ENCODE measurements at places on chromosomes 12 and 14.

DNA sequence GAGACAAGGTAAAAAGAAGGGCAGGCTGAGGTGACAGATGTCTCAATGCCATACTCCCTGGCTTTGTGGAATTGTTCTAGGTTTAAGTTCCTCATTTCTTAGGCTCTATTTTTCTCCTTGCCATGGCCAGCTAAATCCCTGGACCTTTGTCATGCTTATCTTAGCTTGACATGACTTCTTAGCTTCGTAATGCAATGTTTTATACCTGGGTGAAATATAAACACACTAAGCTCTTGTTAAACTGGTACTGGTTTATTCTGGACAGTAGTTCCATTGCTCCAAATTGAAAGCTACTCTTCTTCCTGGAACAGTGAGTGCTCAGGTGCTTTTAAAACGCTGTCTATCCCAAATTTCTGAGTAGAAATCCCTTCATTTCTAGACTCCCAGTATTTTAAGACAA lies 17.4 kb upstream of the ARHGAP5 start:
- DNase-seq: no peak

GRCh38 chr12:32483499-32483898 lies 84.1 kb downstream of the FGD4 start:
- DNase-seq: no peak

- no peak for DNase-seq
These were observed 20.7 kb downstream of the ADCY6 start for GRCh38 chr12:48768147-48768546.

- no peak for DNase-seq
These were observed 158.9 kb downstream of the SLC5A8 start for GRCh38 chr12:101051151-101051550.

- DNase-seq: no peak
These were observed 17.6 kb upstream of the GPR33 start for GRCh38 chr14:31505411-31505810.

DNA sequence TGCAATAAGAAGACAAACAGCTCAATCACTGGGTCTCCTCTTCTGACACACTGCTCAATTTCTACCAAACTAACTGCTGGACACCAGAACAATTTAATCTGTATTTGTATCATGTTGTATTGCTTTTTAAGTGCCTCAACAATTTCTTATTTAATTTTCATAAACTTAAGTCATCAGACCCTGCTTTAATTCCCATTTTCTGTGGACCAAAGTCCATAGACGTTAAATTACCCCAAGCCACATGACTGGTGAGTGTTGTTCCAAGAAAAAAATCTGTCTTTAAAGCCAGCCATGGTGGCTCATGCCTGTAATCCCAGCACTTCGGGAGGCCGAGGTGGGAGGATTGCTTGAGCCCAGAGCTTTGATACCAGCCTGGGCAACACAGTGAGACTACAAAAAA lies 8.7 kb downstream of the HOMEZ start:
- no peak for DNase-seq

DNA sequence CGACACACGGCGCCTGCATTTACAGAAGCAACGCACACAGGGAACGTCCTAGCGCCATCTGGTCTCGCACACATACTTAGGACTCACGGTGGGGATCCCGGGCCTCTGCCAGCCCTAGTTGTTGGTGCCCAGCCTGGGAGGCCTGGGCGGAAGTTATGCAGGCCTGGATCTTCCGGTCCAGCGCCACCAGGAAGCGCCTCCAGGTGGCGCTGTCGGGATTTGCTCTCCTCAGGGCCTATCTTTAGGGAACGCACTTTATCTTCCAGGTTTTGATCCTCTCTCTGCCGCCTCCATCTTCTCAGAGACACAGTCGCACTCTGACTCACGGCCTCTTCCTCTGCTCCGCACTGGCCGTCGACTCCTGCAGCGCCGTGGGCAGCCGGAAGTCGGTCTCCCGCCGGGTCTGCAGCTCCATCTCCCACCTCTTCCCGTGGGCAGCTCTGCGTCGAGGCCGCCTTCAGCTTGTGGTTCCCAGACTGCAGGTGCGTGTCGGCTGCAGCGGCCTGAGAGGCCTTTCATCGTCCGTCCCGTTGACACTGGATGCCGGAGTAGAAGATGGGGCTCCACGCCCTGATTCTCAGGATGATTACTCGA lies 760.4 kb downstream of the TMEM121 start:
- peak; percentile 20 for DNase-seq

All from activated CD8-positive, alpha-beta memory T cell treated with anti-CD3 and anti-CD28 coated beads, Interleukin-2, amount 50 U/mL, for 4 hours (primary cell).